ENCODE measurements at places on chromosomes 12 and 14. TPM values are rescaled to one million over a fixed set of nuclear protein-coding genes. Genes with fewer than 3 reads are reported as not detected.

The BATF gene
- total RNA-seq: 122 TPM

The RAD51B gene
- total RNA-seq: 26.0 TPM

The RNF212B gene
- total RNA-seq: not detected

The NOS1 gene
- not detected for total RNA-seq

The MAP1LC3B2 gene
- total RNA-seq: 1.0 TPM

The OR4K2 gene
- total RNA-seq: not detected

The HDAC7 gene
- 225 TPM for total RNA-seq

The ACSM4 gene
- not detected for total RNA-seq

The OR6C2 gene
- total RNA-seq: not detected

The IL26 gene
- 0.50 TPM for total RNA-seq

The OAS2 gene
- total RNA-seq: 51.9 TPM

The B4GALNT3 gene
- 2.2 TPM for total RNA-seq

The TAS2R42 gene
- total RNA-seq: not detected

The FAM161B gene
- 1.4 TPM for total RNA-seq

The NFE2 gene
- not detected for total RNA-seq

The PMEL gene
- 0.46 TPM for total RNA-seq

The OAS1 gene
- total RNA-seq: 5.1 TPM

The PRPH gene
- not detected for total RNA-seq

The NXPH4 gene
- 0.38 TPM for total RNA-seq

The KRT79 gene
- 0.23 TPM for total RNA-seq

The ATP2A2 gene
- total RNA-seq: 206 TPM

The LAG3 gene
- 331 TPM for total RNA-seq

The KSR2 gene
- not detected for total RNA-seq

The KRT6C gene
- not detected for total RNA-seq

The SMCO2 gene
- not detected for total RNA-seq

The PPFIA2 gene
- total RNA-seq: not detected

The BDKRB2 gene
- total RNA-seq: not detected

The REP15 gene
- 0.25 TPM for total RNA-seq

The CACNB3 gene
- 6.1 TPM for total RNA-seq

The HOXC9 gene
- total RNA-seq: not detected

The GIT2 gene
- total RNA-seq: 48.3 TPM

The KRT5 gene
- total RNA-seq: not detected

The GLS2 gene
- total RNA-seq: 3.1 TPM

The CLEC9A gene
- total RNA-seq: not detected

The CCDC196 gene
- total RNA-seq: not detected

The TMTC1 gene
- total RNA-seq: not detected

The TMEM263 gene
- 27.3 TPM for total RNA-seq

The C1S gene
- 1.0 TPM for total RNA-seq

The SLC24A4 gene
- not detected for total RNA-seq

The KRT6A gene
- total RNA-seq: not detected

The SLC2A14 gene
- 0.15 TPM for total RNA-seq

The INF2 gene
- 62.8 TPM for total RNA-seq

The OR4E2 gene
- not detected for total RNA-seq

The GPR65 gene
- 16.8 TPM for total RNA-seq

The PCED1B gene
- total RNA-seq: 79.8 TPM

The SLC17A8 gene
- not detected for total RNA-seq

The CCT2 gene
- 449 TPM for total RNA-seq

The MSRB3 gene
- not detected for total RNA-seq

The TMPRSS12 gene
- total RNA-seq: not detected
